ENCODE measurements at places on chromosomes 11 and 22.

DNA sequence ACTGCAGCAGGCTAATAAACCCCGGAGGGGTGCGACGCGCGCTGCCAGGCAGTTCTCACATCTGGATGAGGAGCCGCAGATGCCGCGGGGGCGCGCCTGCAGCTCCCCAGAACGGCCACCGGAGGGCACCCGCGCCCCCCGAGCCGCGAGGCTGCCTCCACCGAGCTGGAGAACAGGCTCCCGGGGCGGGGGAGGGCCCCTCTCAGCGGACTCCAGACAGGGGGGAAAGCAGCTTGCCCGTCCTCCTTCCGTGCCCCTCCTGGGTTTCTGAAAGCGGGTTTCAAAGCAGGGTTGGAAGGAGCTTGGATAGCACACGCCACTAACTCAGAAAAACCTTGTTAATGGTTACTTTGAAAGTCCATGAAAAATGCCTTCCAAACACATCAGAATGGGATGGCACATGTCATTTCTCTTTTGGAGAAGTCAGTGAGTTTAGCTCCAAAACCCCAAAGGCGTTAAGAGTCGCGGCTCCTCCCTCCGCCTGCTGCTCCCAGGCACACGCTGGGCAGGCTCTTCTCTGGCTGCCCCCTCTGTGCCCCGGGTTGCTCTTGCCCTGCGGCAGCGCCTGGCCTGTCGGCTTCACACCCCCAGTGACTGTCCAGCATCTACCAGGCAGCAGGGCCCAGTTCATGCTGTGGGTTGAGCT lies 317.8 kb downstream of the NTM start:
- peak; percentile 63 for DNase-seq

- DNase-seq, result no peak
Observed at GRCh38 chr11:8206251-8207079, 37.6 kb upstream of the RIC3 start.

GRCh38 chr22:32618441-32619140 lies 144.0 kb downstream of the FBXO7 start:
- DNase-seq, result no peak

- DNase-seq, result no peak
Observed at GRCh38 chr11:6673523-6674218, 9.5 kb downstream of the MRPL17 start.

- no peak for DNase-seq
Observed at GRCh38 chr22:49769691-49770546, 57.8 kb downstream of the BRD1 start.

GRCh38 chr11:95711945-95712221 lies 77.7 kb downstream of the FAM76B start:
- DNase-seq, result no peak
